ENCODE measurements at places on chromosomes 6 and 20.

DNA sequence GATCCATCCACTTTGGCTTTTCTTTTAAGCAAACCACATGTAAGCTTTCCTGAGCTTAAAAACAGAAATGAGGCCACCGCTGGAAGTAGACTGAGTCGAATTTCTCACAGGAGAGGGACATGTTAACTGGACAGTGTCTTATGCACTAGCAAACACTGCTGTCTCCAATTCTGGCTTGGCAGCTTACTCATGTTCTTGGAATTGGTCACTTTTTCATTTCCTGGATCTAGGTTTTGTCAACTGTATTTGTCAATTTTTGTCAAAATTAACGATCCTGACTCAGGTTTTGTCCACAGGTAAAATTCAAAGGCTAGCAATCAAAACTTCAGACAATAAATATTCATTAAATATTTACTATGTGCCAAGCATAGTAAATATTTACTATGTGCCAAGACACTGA lies 601.5 kb downstream of the RNF144B start:
- no peak for DNase-seq

- no peak for DNase-seq
Observed at GRCh38 chr20:17439616-17440296, 91.4 kb downstream of the BFSP1 start.

GRCh38 chr20:5510446-5510845 lies 193.7 kb upstream of the PROKR2 start:
- no peak for DNase-seq

- no peak for DNase-seq
Observed at GRCh38 chr6:139008117-139008516, 20.1 kb upstream of the REPS1 start.

GRCh38 chr6:43786664-43787329 lies 16.8 kb downstream of the VEGFA start:
- DNase-seq: no peak

DNA sequence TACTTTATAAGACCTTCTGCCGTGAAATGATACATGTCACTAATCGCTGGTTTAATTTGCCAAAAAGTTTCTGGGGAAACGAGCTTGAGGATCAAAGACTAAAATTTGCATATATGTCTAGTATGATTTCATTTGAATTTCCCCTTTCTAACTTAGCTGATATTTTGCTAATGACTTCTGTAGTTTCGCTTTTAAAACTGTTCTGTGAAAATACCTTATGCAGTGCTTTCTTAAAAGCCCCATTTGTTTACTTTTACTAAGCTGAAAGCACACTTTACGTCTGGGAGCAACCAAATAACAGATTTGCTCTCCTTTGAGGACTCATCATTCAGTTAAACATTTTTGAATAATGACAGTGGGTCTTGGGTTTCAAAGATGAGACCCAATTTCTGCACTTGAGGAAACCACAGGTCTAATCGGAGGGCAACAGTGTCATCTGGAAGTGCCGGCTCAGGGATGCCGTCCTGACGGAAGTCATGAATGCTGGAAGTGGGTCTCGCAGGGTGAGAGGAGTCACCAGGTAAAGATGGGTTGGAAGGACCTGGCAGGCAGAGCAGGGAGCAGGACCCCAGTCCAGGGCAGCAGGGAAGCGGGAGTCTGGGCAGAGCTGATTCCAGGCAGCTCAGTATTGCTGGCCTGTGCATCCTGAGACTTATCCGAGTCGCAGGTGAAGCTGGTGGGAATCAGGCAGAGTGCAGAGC lies 33.2 kb downstream of the PLEKHG1 start:
- no peak for DNase-seq

GRCh38 chr20:45426320-45427016 lies 10.5 kb downstream of the PIGT start:
- no peak for DNase-seq

DNA sequence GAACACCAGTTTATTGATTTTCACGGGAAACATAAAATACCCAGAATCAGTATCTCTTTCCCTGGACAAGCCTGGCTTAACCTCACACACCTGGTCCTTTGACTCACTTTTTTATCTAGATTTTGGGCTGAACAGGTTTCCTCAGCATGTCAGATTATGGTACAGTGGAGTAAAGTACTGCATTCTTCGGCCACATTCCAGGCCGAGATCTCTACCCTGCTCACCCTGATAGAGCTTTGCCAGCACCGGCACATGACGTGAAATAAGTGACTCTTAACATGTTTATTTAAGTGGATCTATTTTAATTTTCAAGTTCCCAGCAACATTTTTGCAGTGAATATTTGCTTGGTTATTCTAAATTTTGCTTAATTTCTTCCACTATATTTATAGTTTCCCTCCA lies 79.0 kb upstream of the POPDC3 start:
- DNase-seq: no peak

DNA sequence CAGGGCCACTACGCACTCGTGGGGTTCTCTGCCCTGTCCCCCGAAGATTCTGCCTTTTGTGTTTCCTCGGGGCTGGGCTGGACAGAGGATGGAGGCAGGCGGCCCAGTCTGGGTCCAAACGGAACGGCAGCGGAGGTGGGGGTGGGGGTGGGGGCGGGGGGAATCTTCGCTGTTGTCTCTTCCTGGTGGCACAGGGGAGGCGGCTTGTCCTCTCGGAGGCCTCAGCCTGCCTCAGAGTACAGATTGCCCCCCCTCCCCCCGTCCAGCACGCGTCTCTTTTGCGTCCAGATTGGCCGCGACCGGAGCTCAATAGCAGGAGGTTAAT lies 1.4 kb upstream of the INSM1 start:
- DNase-seq: no peak

GRCh38 chr6:92681401-92681800 lies 738.0 kb downstream of the EPHA7 start:
- no peak for DNase-seq

DNA sequence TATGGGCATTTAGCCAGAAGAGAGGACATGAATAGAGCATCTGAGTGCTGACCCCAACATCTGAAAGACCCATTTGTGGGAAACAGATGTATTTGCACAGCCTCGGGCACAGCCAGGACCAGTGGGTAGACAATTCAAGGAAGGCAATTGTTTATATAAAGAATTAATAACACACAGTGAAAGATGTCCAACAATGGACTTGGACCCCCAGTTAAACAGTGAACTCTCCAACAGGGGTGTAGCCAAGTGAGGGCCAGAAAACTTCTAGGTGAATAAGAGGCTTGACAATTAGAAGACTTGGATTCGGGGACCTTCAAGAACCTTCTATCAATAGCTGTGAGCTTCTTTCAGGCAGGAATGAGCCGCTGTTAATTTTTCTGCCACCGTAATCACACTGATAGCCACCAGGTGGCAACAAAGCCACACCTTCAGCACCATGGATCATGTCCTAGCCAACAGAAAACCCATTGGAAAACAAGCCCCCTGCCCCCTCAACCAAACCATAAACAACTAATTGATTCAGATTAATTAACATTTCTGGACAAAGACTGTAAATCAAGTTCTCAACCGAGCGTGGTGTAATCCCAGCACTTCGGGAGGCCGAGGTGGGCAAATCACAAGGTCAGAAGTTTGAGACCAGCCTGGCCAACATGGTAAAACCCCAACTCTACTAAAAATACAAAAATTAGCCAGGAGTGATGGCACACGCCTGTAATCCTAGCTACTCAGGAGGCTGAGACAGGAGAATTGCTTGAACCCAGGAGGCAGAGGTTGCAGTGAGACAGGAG lies 8.8 kb upstream of the SRSF6 start:
- peak; percentile 39 for DNase-seq

- DNase-seq: no peak
Observed at GRCh38 chr6:52566201-52566600, 10.7 kb downstream of the TRAM2 start.

GRCh38 chr6:105835373-105835772 lies 250.8 kb upstream of the PRDM1 start:
- DNase-seq: no peak

DNA sequence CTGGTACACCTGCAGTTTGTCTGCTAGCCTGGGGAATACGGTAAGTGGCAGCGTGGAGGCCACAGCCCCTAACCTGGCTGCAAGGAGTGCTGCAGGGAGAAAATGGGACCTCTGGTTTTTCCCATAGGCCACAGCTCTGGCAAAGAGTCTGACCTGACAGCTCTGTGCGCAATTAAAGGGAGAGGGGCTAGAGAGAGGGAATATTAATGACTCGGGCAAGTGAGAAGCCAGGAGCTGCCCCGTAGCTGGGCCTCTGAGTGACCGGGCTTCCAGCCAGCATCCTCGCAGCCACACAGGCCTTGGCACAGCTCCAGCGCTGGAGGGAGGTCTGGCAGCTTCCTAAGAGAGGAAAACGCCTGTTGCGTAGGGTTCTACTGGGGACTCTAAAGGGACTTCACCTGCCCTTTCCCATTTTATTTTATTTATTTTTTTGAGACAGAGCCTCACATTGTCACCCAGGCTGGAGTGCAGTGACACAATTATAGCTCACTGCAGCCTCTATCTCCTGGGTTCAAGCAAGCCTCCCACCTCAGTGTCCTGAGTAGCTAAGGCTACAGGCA lies 18.2 kb upstream of the OCSTAMP start:
- no peak for DNase-seq

- no peak for DNase-seq
Observed at GRCh38 chr6:57147955-57148858, 23.9 kb upstream of the BAG2 start.

GRCh38 chr20:19977373-19977770 lies 39.8 kb upstream of the NAA20 start:
- DNase-seq: no peak

- DNase-seq: peak; percentile 88
Observed at GRCh38 chr6:31776989-31777666, at the start of gene VWA7. VWA7 (minus strand) TSS chr6:31777328; CDS start chr6:31776779, 549 bp downstream.

DNA sequence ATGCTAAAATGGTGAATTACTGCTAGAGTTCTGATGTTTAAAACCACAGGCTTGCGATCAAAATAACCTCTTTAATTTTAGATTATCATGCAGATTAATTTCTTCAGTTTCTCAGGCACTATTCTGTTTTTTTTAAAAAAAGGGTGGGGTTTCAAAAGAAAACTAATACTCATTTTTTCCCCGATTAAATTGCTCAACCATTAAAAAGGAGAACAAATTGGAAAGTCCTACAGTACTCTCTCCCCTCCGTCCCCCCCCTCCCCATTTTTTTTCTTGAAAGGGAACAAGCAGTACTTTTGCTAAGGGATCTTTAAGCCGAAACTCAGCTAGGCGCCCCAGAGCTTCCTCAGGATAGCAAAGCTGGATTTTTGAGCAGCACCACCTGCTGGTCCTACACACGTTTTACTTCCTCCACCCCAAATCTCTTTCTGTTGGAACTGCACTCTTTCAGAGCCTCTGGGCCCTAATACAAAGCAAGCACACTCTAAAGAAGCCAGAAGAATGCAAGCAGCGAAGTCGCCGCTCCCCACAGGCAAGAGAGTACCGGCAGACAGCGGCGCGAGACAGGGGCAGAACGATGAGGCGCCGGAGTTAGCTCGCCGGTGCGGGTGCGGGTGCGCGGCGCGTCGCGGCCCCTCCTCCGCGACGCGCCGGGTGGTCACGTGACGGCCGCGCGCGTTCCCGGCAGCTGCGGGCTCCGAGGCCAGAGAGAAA lies at the start of gene RNF146:
Gene RNF146, plus strand, starts transcription at position 687 of the 714 bp plus-strand sequence. CDS start 13,475 bp downstream, outside the sequence.
- DNase-seq: peak; percentile 80

- DNase-seq: no peak
Observed at GRCh38 chr20:47737923-47738322, 47.4 kb downstream of the SULF2 start.

DNA sequence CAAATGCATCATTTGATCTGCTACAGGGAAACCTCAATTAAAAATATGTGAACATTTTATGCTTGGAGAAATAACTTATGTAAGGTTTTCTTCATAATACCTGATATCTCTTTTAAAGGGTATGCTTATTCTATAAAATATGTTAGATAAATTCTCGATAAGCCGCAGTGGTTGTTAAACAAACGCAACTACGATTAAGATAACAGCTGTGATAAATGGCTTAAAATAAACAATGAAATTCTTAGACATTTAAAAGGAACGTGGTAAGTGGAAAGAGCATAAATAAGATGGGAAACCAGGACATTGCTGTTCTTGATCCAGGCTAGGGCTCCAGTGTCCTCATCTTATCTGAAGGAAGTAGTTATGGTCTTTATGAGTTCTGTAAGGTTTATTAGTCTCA lies 415.9 kb downstream of the CD83 start:
- DNase-seq: no peak

GRCh38 chr6:75315978-75316377 lies 31.4 kb upstream of the TMEM30A start:
- no peak for DNase-seq

GRCh38 chr20:35598899-35599775 lies 16.5 kb upstream of the SPAG4 start:
- DNase-seq: no peak

- no peak for DNase-seq
Observed at GRCh38 chr6:33407132-33407718, 3.6 kb upstream of the PHF1 start.

- DNase-seq: no peak
Observed at GRCh38 chr6:44214307-44214706, 2.4 kb upstream of the MYMX start.

DNA sequence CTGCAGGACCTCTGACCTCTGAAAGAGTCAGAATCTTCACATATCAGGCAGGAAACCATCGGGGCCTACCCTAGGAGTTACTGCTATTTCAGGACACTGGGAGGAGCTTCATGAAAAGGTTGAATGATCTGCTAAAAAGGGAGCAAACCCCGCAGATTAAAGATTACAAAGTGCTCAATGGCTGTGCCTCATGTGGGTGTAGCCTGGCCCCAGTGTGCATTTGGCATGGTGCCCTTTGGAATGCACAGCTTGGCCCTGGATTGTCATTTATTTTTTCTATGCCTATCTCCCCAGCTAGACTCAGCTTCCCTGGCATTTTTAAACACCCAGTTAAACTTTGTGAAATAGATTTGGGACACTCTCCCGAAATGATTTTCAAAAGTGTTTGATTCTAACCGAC lies 368.5 kb upstream of the SPTLC3 start:
- no peak for DNase-seq

DNA sequence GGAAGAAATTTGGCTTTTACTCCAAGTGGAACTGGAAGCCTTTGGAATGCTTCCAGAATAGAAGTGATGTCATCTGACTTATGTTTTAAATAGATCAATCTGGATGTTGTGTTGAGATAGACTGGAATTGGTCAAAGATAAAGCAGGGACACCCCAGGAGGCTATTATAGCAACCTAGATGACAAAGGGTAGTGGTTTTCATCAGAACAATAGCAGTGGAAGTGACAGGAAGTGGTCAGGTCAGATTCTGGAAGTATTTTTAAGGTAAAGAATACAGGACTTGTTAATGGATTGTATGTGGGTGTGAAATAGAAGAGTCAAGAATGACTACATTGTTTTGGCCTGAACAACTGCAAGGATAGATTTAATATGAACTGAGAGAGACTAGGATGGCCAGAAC lies 191.4 kb downstream of the ADGRB3 start:
- no peak for DNase-seq

- DNase-seq: no peak
Observed at GRCh38 chr6:134902074-134902861, 47.6 kb downstream of the ALDH8A1 start.

DNA sequence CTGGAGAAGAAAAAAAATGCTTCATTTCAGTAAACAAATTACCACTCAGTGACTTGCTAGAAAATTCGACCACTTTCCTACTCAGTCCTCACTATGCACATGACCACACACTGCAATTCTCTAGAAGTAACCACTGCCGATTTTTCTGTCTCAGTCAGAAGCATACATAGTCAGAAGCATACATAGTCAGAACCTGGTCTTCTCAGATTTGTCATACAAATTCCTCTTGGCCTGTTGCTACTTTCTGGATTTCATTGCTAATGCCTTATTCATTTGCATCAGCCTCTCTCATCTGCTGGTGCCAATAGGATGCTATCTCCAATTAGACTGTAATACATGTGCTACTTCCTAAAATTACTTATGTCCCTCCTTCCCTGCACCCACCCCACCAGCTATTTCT lies 10.2 kb upstream of the KIF16B start:
- DNase-seq: no peak

All from stimulated activated naive CD8-positive, alpha-beta T cell treated with anti-CD3 and anti-CD28 coated beads, Interleukin-15, Interleukin-2, amounts not matched to agents 100 U/mL and 50 U/mL, for 24 hours (primary cell).